ENCODE measurements at places on chromosomes 6 and 20.

GRCh38 chr20:64049060-64049877, at the start of gene SOX18:
SOX18 (minus strand) TSS chr20:64049639; CDS start chr20:64049516, 123 bp downstream.
- no peak for DNase-seq

- DNase-seq: no peak
Observed at GRCh38 chr6:41546475-41546865, 289 bp downstream of the FOXP4 start.

DNA sequence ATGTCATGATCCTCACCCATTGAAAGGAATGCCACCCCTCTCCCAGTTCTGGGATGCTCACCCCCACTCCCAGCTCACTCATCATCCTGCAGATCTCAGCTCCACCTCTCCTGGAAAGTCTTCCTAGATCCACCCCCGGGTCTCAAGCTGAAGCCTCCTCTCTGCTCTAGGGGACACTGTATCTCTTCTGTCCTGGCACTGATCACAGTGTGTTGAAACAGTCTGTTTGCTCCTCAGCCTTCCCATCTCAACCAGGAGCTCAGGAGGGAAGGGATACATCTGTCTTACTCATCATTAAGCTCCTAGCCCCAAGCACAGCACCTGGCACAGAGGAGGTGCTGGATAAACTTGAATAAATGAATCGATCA, 80.1 kb downstream of the MRPL14 start:
- no peak for DNase-seq

DNA sequence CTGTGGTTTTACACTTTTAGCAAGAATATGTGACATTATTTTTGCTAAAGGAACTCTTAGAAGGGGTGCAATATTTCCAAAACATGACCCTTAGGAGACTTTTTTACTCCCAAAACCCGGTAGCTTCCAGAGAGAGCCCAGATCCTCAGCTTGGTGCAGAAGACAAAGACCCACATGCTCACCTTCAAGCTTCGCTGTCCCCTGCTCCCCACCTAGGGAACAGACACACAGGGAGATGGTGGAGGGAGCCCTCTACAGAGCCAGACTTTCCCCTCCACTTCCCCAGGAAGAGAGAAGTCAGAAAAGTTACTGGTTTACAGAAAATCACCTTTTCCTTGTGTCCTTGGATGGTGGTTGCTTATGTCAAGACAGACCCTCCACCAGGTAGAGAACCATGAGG, 5.0 kb downstream of the CST4 start:
- DNase-seq: no peak

DNA sequence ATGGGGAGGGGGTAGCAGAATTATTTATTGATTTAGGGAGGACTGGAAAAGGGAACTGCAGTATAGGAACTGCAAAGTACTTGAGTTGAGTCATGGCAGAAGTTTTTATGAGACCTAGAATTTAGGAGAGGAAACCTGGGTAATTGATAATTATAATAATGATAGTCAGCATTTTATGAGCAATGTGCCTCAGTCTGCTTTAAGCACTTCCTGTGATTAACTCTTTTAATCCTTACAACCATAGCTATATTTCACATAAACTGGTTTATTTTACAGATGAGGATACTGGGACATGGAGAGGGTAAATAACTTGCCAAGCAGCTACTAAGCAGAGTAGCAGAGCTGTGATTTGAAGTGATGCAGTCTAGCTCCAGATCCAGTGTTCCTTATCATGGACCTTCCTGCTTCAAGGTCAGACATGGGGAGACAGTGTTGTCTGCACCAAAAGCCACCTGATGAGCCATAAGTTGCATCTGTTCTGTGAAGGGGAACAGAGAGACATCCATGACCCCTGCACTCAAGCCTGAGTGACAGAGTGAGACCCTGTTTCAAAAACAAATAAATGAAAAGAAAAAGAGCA, 13.6 kb downstream of the LRRC1 start:
- no peak for DNase-seq

- DNase-seq: no peak
Observed at GRCh38 chr20:44302026-44302669, 8.9 kb downstream of the FITM2 start.

DNA sequence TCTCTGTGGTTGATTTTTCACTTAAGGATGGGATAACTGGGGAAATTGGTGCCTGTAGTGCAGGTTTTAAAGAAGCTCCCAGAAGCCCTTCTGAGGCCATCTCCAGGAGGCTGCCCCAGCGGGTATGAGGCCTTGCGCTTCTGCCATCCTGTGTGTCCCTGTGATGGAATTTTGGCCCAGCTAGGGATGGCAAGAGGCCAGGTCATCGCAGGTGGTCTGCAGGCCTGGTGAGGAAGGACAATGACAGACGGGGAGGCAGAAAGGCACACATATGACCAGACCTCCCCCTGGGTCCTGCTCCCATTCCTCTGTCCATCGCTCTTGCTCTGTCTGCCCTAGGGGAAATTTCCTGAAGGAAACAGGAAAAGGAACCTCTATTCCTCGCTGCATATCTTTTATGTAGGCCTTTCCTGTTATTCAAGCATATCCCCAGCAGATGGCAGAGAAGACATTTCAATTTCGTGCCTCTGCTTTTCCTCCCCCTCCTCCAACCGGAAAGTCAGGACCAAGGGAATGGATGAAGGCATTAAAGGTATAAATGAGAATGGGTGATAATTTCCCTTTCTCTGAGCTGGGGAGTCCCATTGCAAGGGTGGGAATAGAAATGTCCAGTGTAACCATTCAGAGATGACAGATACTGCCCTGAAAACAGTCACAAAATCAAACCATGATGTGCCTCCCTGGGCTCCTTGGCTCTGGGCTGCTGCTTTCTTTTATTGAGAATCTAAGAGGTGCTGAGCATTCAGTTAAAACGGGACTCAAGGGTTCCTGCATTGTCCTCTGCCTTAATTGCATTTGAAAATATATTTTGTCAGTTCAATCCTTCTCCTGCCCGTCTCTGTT, 17.6 kb upstream of the HLA-F start:
- DNase-seq: peak; percentile 1

DNA sequence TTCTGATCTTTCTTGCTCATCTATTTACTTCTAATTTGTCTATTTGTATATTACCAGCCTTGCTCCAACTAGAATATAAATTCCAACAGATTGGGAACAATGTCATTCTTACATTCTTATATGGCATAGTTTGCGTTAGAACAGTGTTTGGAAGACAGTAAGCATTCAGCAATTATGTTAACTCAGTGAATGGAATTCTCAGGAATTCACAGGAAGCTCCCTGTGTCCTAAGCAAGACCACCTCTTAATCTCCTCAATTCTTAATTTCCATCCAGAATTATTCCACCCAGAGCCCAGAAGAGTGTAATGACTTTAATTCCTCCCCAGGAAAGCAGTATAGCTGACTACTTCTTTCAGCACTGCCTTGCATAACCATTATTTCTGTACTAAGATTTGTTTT, 18.2 kb upstream of the HS3ST5 start:
- DNase-seq: no peak

GRCh38 chr6:81895511-81896185, 143.2 kb upstream of the TENT5A start:
- DNase-seq: no peak

DNA sequence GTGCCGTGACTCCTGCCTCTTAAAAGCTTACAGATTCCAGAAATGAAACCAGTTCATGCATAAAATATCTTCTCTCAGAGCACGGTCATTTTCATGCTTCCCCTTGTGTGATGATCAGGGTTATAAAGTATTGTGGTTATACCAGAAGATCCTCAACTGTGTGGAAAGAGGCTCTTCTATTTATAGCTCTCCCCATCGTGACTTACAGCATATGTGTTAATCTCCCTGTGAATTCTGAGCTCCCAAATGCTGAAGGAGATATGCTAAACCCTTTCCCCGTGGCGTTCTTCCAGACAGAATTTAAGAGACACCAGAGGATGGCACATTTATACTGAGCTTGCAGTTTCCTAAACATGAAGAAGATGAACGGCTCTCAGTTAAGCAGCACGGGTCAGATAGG, 158.8 kb downstream of the CDH26 start:
- no peak for DNase-seq

GRCh38 chr6:36116943-36117342, 13.4 kb upstream of the MAPK13 start:
- DNase-seq: no peak

- no peak for DNase-seq
Observed at GRCh38 chr20:39745380-39745779, 783.2 kb downstream of the DHX35 start.

DNA sequence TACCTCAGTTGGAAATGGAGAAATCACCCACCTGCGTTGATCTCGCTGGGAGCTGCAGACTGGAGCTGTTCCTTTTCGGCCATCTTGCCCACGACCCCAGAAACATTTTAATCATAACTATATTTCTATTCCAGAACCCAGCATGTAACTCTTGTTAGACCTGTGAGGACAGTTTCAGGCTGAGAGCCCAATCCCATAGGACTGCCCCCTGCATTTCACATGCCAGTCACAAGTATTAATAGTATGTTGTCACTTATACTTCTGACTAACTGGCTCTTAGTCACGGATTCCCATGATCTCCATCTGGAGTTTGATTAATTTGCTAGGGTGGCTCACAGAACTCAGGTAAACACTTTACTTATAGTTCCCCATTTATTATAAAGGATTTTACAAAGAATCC, 96.0 kb upstream of the PRND start:
- DNase-seq: no peak

All from SHP77 treated with DMSO at 0.1 percent for 48 hours (cell line).